ENCODE measurements at places on chromosomes 12 and 14.

DNA sequence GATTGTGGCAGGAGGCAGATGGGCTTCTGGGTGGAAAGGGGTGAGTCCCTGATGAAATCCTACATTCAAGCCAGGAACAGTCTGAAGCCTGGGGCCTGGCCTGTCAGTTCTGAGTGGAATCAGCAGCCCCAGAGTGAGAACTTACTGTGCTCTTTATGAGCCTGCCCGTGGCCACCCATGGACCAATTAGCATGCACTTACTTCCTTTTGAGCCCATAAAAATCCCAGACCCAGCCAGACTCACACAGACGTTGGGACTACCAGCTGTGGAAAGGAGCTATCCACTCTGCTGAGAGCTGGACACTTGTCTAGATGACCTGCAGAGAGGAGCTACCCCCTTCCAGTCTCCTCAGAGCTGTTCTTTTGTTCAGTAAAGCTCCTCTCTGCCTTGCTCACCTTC, 104.5 kb downstream of the MNAT1 start:
- DNase-seq, result no peak

GRCh38 chr12:15693228-15693911, 95.8 kb downstream of the EPS8 start:
- no peak for DNase-seq

- no peak for DNase-seq
Observed at GRCh38 chr14:61641914-61642613, 53.2 kb upstream of the HIF1A start.

DNA sequence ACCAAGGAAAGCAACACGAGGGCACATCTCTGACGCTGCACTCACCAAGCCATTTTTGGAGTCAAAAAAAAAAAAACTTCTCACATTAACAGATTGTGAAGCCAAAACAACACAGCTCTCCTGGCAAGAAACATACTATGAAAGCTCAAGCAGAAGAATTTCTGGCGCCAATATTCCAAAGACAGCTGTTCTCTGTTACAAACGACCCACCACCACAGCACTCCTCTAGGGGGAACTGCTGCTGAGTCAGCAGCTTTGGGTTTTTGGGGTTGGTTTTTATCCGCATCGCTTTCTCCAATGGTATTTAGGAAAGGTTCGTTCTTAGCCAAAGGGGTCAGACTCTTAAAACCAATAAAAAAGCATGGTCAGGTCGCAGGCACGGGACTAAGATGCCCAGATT, 379.4 kb downstream of the RPS29 start:
- DNase-seq, result no peak

GRCh38 chr12:114933428-114934160, 249.6 kb upstream of the TBX3 start:
- no peak for DNase-seq

- no peak for DNase-seq
Observed at GRCh38 chr14:83342590-83342989, 1808.9 kb upstream of the SEL1L start.

DNA sequence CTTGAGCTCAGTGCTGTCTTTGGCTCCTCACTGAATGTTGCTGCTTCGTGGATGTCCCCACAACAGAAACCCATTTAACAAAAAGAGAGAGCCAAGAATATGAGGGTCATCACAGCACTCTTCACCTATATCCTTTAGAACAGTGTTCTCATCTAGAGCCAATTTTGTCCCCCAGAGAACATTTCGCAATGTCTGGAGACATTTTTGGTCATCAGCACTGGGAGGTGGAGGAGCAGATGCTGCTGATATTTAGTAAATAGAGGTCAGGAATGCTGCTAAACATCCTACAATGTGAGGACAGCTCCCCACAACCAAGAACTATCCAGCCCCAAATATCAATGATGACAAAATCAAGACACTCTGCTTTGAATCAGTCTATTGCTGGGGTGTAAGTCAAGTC, 92.5 kb downstream of the BBS10 start:
- DNase-seq, result no peak

DNA sequence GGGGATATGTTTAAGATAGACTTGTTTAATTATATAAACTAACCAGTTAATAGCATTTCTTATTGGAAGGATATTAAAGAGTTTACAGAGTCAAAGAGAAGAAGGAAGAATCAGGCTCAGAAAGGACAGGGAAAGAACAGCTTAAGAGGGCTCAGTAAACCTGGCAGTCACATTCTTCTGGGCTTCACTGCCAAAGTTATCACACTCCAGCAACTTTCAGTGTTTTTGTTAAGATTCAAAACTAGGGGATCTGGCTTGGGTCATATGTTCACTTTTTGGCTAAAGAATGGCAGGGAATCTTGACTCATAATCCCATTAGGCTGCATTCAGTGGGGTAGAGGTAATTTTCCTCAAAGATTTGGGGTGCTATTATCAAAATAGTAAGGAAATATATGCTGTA, 312.3 kb downstream of the RAD51B start:
- DNase-seq, result no peak

- DNase-seq, result no peak
Observed at GRCh38 chr12:42987216-42987650, 397.7 kb upstream of the PRICKLE1 start.

GRCh38 chr14:76808011-76808410, 4.7 kb downstream of the ANGEL1 start:
- DNase-seq, result no peak

GRCh38 chr12:48979602-48980388, 1.7 kb downstream of the WNT1 start:
- no peak for DNase-seq

GRCh38 chr12:55067701-55068100, 47.9 kb downstream of the NEUROD4 start:
- DNase-seq, result no peak

DNA sequence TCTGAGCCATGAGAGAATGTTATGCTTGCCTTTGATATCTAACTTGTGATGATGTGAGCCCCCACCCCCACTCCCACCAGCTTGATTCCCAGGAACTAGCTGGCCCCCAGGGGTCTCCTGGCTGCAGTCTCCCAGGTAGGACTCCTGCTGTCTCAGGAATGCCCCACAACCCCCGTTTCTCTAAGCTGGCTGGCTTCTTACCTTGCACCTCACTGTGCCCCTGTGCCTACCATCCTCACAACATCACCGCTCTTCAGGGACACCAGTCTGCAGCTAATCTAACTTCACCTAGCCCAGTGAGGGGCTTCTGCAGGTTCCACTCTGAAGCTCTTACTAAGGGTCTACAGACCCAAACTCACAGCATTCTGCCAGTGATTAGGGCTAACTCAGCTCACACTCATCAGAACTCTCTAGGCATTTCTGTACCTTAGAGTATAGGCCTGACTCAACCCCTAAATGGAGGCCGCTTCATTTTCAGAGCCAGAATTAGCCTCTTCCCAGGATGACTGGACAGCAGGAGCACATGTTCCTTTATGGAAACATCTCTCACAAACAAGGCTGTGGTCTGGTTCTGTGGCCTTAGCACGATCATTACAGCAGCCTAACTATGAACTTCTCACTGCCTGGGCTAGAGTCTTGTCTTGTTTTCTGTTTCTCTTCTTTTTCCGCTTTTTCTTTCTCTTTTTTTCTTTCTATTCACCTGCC, 72.8 kb upstream of the IFNG-AS1 start:
- no peak for DNase-seq

DNA sequence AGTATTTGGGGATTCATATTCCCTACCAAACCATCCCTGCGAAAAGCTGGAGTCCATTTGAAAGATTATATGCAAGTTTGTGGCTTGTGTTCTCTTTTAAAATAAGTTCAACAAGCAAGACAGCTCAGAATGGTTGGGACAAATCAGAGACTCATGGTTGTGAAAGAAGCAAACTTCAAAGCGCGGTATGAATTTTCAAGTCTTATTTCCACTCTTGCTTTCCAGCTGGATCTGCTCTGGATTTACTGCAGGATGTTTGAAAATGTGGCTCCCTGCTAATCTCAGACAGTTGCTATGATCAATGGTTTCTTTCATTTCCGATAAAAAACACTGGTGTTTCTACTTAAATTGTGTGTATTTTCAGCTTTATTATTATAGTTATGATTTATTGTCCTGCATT, 477.5 kb downstream of the RAD51B start:
- no peak for DNase-seq

DNA sequence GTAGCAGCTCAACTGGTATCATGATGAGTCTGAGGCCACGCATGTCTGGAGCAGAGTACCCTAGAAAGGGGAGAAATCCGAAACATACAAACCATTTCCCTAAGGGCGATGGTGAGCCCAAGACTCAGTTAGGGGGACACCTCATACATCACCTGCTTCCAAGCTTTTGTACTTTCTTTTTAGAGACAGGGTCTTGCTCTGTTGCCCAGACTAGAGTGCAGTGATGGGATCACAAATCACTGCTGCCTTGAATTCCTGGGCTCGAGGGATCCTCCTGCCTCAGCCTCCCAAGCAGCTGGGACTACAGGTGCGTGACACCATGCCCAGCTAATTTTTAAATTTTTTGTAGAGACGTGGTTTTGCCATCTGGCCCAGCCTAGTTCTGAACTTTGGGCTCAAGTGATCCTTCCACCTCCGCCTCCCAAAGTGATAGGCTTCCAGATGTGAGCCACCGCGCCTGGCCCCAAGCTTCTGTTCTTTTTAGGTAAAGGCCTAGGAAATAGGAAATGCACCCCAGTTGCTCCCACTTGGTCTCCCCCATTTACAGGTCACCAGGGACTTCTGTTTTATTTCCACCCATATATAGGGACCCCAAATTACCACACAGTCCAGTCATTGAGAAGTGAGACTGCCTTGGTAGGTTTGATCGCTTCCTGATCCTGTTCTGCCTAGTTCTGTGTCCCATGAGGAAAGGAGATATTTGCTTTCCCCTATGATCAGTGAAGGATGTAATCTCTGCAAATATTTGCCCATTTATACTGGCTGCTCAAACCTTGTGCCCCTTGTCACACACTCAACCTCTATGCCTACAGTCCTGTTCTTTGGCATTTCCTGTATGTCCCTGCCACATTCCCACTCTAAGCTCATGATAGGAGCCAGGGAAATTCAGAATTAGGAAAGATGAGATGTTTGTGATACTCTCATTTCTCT, at the start of gene APOF:
Gene APOF, minus strand, starts transcription at position 728 of the 930 bp plus-strand sequence. Its CDS starts 112 bp downstream, at position 616.
- DNase-seq, result no peak

DNA sequence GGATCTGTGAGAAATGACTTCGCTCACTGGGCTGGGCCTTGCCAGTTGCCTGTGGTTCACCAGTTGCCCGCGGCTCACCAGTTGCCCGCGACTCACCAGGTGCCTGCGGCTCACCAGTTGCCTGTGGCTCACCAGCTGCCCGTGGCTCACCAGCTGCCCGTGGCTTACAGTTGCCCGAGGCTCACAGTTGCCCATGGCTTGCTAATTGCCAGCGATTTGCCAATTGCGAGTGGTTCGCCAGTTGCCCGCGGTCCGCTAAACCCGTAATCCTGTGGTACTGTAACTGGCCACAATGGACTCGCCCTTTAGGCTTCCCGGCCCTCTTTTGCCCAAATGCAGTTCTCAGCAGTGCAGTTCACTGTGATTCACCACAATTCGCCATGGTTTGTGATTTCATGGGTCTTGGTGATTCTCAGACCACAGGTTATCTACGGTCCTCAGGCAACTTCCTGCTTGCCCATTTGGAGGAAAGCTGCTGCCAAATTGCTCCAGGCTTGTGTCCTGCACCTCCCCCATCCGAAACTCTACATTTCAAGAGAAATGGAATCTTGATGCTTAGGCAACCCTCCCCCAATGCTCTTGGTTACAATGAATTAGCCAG, 15.0 kb upstream of the MEG3 start:
- no peak for DNase-seq

DNA sequence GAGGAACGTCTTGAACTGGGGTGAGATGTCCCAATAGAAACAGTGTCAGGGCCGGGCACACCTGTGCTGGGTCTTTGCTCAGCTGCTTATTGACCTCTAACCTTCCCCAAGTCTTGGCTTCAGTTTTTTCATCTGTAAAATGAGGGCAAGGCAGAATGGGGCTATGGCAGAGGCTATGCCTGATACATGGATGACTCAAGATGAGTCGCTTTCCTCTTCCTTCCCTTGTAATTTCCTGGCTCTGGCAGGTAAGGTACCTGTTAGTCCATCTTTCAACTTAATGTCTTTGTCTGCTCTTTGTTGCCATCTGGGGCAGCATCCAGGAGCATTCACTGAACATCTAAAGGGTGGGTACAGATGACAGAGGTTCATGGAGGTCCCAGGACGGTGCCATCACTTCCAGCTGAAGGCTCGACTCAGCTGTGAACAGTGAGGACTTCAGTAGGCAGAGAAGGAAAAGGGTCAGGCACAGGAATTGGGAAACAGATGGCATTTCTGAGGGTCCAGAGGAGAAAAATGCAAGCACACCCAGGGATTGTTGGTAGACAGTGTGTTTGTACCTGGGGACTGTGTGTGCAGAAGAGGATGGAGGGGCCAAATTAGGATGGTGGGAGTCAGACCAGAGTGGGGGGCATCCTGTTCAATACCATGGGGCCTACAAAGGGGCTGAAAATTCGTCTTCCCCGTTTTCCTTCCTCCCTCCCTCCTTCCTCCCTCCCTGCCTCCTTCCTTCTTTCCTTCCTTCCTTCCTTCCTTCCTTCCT, 268.3 kb downstream of the VRK1 start:
- no peak for DNase-seq

- no peak for DNase-seq
Observed at GRCh38 chr12:69987579-69988091, 162.6 kb downstream of the MYRFL start.

DNA sequence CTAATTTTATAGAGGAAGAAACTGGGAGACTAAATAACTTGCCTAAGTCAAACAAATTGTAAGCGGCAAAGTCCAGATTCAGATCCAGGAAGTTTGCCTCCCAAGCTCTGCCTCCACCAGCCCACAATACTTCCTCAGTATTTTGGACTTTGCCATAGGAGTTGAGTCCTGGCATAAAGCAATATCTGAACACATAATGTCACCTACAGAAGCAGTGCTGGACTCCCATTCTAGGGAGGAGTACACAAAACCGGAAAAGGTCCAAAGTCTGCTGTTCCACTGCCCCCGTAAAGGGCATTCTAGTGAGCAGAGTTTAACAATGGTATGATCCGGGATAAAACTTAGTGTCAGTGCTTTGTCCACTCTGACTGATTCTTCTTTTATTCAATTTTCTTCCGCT, 340.5 kb downstream of the FUT8 start:
- DNase-seq, result no peak

GRCh38 chr12:127245437-127245836, 1021.5 kb upstream of the TMEM132C start:
- no peak for DNase-seq

GRCh38 chr14:67515386-67516079, 17.6 kb upstream of the PLEKHH1 start:
- DNase-seq, result peak; percentile 45

- DNase-seq, result no peak
Observed at GRCh38 chr14:57735276-57735675, 130.6 kb downstream of the SLC35F4 start.

GRCh38 chr14:30528119-30528518, 30.8 kb upstream of the G2E3 start:
- DNase-seq, result no peak

GRCh38 chr14:102652194-102652593, 59.7 kb downstream of the RCOR1 start:
- DNase-seq, result no peak
